Stimulated activated CD8-positive, alpha-beta memory T cell treated with anti-CD3 and anti-CD28 coated beads, Interleukin-2, amount 100 ng/mL, for 1 hour (primary cell): ENCODE measurements at places on chromosomes 2 and 18.

DNA sequence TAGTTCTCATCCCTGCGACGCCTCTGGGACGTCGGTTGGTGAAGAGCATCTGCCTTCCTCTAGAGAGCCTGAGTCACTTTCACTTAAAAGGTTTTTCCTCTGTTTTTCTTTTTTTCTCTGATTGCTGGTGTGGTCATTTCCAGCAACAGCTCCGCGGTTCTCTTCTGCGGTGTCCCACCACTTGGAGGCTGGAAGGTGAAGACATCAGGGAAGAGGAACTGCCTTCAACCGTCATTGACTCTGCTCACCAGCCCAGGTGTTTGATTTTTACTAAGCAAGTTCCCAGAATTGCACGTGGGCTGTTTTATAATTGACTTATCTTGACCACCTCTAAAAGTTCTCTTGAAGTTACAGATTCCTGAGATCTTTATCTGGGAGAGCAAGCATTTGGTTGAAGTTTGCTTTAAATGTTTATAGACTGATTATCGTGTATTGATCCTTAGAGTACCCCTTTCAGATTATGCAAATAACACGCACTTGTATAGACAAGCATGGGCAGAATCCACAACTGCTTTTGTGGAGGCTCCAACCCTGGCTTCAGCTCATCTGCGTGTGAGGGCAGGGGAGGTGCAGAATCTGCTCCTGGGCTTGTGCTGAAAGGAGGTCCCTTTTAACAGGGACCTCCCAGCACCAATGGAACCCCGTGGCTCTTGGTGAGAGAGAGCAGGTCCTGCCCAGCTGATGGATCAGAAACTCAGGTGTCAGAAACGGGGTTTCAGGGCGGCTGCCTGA is 3.5 kb downstream of the CTDP1 start:
- no peak for DNase-seq

DNA sequence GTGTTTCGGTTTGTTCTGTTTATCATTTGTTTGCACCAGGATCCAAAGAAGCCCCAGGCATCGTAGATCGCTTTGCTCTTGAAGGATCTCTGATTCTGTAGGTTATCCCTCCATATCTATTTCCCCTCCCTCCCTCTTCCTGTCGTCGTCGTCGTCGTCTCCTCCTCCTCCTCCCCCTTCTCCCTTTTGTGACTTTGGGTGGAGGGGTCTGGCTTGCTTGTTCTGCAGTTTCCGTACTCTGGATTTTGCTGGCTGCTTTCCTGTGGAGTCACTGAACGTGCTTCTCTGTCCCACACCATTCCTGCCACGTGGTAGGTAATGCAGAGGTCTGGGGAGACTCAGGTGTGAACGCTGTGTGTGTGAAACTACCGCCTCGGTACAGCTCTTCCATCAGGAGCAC is 225.0 kb downstream of the LDLRAD4 start:
- DNase-seq, result no peak

DNA sequence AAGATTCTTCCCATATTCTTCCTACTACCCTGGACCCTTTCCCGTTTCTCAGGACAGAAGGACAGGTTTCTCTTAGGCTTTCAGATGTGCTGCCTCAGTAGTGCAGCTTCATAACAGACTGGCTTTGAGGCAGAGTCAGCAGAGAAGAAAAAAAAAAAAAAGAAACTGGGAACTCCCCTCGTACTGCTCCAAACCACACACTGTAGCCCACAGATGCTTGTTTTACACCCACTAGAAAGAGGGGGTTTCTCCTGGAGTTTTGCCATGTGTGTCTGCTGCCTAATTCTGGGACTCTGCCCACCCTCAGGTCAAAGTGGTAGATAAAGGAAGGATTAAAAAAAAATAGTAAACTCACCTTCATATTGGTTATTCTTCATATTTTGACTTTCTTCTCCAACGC is 95.9 kb downstream of the NCOA1 start:
- no peak for DNase-seq

DNA sequence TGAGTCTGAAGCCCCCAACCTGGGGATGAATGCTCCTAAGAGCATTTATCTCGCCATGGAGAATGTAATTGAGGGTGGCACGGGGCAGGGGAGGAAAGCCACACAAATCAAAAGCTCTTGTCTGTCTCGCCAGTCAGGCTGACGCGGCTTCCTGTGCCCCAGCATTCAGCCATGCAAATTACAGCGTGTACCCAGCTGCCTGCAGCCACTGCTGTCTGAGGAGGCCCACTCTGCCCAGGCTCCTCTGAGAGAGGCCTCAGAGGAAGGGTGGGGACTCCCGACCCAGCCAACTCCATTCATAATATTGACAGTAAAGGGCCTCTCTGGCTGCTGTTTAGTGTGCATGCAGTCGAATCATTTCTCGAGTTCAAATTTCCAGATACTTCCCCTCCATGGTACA is 22.0 kb downstream of the SMAD7 start:
- peak; percentile 57 for DNase-seq

GRCh38 chr2:156818944-156819343 is 382.8 kb downstream of the GPD2 start:
- DNase-seq, result no peak

GRCh38 chr2:134087371-134087921 is 166.4 kb upstream of the MGAT5 start:
- no peak for DNase-seq

DNA sequence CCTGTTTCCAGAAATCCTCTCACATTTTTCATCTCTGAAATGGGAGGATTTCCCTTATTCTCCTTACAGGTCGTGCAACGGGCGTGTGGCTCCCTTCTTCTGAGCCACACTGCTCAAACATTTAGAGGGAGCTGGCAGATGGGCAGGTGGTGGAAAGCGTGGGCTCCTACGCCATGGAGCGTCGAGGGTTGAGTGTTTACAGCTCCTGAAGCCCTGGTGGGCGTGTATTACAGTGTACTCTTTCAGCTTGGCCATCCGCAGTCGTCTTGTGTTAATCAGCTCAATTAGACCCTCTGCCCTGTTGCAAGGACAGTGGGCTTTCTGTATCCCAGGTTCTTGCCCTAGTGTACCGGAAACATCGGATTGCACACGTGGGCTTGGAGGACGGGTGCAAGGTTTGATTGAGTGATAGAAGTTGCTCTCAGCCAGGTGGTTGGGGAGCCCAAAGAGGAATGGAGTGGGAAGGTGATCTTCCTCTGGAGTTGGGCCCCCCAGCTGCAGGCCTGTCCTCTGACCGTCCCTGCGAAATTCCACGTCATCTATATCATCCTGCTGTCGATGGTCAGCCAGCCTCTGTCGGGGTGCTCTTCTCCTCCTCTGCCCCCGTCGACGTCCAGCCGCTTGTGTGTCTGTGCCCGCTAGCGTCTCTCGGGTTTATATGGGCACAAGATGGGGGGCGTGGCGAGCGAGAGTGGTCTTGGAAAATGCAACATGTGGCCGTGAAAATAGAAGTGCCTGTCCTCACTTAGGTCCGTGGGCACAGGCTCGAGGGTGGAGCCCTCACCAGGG is 120.3 kb upstream of the DSEL start:
- no peak for DNase-seq

DNA sequence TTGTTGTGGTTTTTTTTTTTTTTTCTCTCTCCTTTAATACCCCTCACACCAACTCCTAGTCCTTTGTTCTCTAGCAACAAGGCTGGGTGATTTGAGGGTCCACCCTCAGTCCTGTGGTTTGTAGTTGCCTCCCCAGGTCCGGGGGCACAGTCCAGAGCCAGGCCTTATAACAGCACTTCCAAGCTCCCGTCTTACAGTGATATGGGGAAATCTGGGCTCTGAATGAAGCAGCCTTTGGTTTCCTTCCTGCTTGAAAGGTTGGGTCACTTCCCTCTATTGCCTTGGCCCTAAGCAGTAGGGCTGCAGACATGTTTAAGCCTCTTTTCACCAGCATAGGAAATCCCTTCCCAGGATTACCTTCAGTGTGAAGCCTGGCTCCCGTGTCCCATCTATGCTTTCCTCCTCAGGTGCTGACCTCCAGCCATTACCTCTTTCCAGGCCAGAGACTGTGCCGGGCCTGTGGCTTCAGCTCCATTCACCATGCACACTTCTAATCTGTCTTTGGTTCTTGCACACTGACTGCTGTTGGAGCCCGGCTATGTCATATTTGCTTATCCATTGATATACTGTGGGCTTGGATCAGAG is 21.2 kb upstream of the NTSR2 start:
- no peak for DNase-seq

DNA sequence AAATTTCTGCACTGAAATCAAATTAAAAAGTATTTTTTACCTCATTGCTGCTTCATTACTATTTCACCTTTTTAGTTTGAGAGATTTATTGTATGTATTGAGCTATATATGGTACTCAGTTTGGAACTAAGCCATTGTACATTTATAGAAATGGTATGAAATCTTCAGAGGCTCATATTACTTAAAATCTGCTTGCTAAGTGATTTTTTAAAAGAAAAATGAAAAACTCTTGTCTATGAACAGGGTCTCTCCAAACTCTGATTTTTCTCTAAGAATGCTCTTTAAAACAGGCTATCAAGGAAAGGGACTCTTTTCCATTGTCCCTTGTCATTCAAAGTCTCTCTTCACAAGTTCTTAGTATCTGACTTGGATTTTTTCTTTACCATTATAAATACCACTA is 31.8 kb downstream of the C1D start:
- no peak for DNase-seq

DNA sequence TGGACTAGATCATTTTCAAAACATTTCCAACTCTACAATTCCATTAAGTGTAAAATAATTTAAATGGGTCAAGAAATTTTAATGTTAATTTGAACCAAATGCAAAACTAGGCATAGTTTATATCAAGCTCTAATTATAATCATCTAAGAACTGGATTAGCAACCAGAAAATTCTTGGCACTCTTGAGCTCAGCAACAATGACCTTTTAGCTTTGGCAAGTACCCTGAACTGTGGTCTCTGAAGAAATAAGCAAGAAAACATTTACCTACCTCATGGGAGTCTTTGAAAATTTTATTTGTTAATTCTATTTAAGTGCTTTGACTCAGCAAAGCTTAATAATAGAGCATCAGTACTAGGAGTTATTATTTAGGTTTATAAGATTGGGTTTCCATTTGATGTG is 313.2 kb downstream of the SATB2 start:
- DNase-seq, result no peak

GRCh38 chr2:218383892-218384519 is 1.9 kb downstream of the SLC11A1 start:
- DNase-seq, result no peak

DNA sequence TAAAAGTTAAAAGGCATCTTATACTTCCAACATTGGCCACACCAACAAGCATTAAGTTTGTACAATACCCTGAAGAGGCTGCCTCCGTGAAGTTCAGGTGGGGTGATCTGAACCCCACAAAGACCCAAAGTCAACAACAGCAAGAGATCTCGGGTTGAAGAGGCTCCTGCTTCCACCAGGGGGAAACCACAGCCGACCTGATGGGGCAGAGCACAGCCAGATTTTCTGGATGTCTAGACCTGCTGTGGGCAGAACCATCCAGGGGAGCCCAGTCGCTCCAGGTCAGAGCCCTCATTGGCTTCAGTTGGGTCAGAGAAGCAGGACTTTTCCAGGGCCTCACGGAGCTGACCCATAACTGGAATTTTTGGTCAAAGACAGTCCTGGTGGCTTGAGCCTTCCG is 66.5 kb upstream of the ACKR3 start:
- no peak for DNase-seq

- DNase-seq, result no peak
These were observed 320.0 kb upstream of the TNP1 start for GRCh38 chr2:217179854-217180253.

DNA sequence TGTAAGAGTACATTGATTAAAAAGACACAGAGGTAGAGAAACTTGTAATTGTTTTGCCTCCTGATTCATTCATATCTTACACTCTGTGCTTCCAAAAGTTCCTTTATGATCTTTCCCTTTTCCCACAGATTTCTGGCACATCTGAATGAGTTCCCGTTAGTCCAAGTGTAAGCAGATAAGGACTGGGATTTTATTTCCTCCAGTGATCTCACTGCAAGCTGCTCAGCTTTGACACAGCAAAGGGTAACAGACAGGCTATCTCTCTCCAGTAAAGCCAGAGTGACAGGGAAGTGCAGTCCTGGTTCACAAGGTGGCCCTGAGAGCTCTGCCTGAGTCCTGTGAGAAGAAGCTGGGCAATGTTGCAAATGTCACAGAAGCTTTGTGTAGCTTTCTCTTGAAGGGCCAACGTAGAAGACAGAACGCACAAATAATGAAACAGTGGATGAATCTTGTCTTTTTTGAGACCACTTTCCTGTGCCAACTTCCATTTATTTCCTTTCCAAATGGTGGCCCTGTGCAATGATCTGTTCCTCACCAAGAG is 32.5 kb upstream of the KCNE4 start:
- no peak for DNase-seq
